ENCODE measurements at places on chromosomes 3 and 15.

- DNase-seq, result no peak
Observed at GRCh38 chr3:42257007-42257406, 9.0 kb downstream of the CCK start.

DNA sequence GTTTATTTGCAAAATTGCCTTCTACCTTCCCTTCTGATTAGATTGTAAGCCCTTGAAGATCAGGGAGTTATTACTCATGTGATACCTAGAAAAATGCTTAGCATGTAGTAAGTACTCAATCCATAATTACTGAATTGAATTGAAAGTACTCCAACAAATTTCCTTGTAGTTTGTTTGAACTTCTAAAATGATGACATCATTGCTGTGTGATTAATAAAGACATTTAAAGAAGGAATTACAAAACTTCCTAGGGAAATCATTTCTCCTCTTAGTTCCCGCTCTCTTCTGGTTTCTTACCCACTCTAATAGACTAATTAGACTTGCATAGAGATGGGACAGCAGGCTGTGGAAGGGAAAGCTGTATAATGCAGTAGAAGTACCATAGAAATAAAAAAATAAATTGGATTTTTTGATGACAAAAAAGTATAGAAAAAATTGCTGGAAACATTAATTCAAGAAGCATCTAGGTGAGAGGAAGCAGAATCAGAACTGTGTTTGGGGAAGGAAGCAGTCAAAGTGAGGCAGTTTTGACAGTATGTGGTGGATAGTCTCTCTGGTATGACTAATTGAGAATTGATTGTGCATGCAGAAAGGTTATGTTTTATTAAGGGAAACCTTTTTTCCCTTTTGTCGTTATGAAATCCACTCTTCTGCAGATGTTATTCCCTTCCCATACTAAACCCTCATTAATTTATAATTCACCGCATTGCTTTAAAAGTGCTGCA lies 93.0 kb downstream of the ALCAM start:
- no peak for DNase-seq

GRCh38 chr3:34777386-34777785 lies 861.9 kb upstream of the ARPP21 start:
- no peak for DNase-seq

DNA sequence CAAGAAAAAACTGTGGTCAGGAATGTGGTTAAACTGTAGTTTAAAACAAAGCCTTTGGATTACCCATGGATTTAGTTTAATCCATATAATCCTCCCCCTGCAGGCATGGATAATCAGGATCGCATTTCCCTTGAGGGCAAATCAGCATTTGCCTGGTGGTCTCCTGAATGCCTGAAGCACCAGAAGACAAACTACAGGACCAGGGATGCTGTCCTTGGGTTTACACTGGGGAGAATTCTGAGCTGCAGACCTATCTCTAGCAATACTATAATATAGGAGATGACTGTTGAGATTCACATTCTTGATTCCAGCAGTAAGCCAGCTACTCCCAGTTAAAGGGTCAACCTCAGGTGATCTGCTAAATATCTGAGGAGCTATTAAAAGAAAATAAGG lies 10.6 kb downstream of the PIK3CB start:
- DNase-seq, result no peak

DNA sequence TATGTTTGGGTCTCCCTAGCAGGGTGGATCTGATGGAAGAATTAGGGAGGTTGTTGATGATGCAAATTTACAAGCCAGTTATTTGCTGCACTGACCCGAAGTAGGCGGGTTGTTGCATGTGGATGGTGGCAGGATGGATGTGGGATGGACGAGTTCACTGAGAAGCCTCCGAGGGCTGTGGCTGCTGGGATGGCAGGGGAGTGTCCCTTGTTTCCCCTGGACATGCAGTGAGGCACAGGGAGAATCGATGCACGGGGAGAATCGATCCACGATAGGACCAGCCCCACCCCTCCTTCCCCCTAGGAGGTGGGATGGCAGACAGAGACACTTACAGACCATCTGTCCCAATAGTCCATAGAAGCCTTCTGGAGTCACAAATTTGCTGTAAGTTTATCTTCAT lies 31.0 kb upstream of the KLF13 start:
- DNase-seq, result no peak

DNA sequence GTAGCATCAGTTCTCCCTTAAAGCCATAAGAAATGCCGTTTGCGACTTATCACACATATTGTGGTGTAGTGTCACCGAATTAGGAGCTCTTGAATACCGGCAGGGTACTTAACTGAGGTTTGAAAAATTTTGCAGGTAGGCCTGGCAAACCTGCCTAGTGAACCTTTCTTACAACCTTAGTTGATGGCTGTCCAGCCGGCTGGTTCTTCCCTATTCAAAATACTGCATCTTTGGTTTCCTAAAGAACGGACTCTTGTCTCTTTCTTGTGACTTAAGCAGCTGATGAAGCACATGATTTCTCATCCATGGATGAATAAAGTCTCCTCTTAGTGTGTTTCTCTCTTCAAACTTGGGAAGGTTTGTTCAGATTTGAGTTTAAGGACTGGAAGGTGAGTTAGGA lies 1.5 kb downstream of the RAB7A start:
- no peak for DNase-seq

- no peak for DNase-seq
Observed at GRCh38 chr15:61038387-61038786, 190.7 kb downstream of the RORA start.

- no peak for DNase-seq
Observed at GRCh38 chr3:39707314-39707909, 102.0 kb upstream of the MYRIP start.

- no peak for DNase-seq
Observed at GRCh38 chr15:97998307-97999071, 38.0 kb downstream of the ARRDC4 start.

GRCh38 chr3:125104639-125105038 lies 48.8 kb upstream of the HEG1 start:
- DNase-seq, result no peak

DNA sequence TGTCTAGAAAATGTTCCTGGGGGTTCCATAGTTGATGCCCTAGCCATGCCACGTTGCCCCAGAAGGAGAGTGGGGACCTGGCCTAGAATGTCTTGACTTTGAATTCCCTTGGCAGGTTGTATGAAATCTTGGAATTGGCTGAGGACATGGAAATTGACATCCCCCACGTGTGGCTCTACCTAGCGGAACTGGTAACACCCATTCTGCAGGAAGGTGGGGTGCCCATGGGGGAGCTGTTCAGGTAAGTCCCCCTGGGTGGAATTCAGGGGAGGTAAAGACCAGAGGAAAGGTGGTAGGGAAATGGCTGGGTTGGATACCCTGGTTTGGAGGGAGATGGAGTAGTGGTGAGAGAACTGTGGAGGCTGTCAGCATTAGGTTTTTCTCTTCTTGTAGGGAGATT lies 8.9 kb upstream of the FAM131A start:
- no peak for DNase-seq

GRCh38 chr3:37149257-37149656 lies 25.1 kb downstream of the LRRFIP2 start:
- no peak for DNase-seq

DNA sequence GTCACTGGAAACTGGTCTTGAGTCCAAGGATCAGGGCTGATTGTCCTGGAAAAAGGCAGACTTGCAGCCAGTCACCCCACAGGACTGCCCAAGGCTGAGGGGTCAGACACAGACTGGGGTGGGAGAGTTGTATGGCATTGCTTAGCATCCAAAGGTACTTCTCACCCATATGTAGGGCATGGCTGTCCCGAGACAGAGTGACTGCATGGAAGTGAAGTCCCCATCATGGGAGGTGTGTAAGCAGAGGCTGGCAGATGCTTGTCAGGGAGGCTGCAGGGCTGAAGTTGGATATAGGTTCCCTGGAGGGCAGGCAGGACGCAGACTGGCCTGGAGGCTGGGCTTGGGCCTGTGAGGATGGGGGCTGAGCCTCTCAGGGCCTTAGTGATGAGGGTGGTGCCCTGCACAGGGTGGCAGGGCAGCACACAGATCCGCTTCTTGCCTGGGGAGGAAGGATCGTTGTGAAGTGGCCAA lies 31.1 kb downstream of the PSTPIP1 start:
- DNase-seq, result peak; percentile 36

DNA sequence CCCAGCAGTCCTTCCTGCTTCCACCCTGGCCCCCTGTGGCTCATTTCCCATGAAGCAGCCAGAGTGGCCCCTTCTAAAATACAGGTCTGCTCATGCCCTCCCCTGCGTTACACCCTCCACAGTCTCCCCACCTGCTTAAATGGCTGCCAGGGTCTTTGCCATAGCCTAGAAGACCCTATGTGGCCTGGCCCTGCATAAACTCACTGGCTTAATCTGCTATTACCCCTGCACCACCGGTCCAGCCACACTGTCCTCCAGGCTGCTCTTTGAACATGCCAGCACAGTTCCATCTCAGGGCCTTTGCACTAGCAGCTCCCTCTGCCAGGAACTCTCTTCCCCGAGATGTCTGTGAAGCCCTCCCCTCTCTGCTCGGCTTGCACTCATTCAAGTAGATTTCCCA lies 166.8 kb downstream of the NTRK3 start:
- no peak for DNase-seq

DNA sequence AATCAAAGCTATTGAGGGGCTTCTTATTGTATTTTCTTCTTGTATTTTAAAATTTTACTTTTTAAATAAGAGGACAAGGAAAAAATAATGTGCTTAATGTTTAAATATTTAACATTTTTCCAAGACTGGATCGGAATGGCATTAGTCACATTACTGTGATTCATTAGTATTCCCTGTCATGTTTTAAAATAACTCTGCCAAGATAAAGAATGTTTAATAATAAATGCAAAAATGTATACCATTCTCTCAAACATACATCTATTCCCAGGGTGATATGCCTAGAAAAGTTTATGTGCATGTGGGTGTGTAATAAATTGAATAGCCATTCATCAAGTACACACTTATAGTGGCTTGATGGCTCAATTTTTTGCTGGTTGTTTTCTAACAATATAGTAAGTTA lies 936.1 kb downstream of the PLOD2 start:
- no peak for DNase-seq

DNA sequence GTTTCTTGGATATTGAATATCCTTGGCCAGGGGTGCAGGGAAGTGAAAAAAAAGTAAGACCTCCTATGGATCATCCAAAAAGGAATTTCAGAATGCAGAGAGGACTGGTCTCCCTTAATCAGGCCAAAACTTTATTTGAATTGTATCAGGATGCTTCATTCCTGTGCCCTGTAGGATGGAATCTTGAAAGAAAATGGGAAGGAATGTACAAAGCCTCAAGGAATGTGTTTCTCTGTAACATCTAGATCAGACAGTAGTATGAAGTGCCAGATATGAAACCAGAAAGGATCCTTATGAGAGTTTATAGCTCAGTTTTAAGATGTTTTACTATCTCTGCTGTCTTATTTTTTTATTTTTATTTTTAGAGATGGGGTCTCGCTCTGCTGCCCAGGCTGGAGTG lies 6.5 kb upstream of the GSK3B start:
- no peak for DNase-seq

DNA sequence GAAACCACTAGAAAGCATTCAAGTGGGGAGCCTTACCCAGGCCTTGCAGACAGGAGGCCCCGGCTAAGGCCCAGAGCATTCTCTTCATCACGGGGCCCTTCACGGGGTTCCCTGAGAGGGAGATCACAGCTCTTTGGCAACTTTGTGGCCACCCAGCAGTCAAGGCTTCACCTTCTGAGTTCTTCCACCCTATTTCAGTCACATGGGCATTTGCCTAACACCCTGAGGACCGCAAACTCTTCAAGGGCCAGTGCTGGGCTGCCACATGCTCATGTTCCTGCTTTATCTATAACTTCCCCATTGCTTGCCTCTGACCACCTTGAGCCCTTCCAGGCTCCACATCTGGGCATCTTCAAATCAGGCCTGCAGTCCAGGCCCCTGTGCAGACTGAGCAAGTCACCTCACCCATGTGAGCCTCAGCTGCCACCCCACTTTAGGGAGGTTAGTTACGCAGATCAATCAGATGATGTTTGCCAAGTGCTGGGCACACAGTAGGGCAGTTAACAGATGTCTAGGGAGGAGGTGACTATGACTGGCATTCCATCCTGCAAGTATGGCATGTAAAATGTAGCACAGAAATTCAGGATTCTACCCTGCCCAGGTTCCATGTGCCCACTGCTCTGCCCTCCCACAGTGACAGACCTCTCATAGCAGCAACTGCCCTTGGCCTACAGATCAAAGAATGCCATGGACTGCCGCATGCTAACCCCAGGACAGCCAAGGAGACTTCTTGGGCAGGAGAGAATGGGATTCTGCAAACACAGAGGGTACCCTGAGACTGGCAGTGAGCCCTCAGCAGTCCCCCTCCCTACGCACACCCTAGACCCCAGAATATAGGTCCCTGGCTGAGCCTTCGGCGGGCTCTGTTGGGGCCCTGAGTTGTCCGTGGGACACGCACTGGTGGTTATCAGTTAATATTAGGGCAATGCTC lies 37.6 kb upstream of the ZNF710 start:
- no peak for DNase-seq

DNA sequence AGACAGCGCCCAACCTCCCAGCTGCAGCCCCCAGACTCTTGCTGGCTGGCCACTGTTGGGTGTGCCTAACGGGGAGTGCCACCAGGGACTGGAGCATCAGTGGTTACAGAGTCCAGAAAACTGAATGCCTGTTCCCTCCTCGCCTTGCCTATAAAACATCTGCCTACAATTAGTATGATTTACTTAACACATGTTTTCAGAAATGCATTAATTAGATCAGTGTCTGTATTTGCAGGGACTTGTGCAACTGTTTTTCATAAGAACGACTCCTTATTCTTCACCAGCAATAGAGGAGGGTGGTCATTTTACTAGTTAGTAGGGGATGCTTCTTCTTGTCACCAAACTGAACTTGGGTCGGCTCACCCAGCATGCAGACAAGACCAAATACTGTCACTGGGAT lies 248.7 kb downstream of the GABRG3 start:
- DNase-seq, result no peak

DNA sequence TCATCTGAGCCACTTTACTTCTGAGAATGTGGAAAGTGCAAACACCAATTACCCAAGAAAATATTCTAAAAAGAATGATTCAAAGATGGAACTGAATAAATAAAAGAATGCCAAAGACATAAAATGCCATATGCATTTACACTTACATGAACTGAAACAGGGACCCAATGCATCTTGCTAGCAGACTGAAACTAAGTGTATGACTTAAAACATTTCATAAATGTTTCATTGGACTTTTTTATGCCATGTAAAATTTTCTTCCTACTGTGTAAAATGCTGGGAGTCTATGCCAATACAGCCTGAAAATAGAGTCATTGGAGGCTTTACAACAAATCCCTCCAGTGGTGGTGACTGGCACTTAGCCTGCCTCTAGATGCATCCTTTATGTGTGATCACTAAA lies 735.1 kb upstream of the CCDC54 start:
- no peak for DNase-seq

GRCh38 chr15:43153269-43153668 lies 19.9 kb downstream of the TMEM62 start:
- DNase-seq, result no peak

GRCh38 chr15:67915461-67916374 lies 75.9 kb upstream of the RNU6-1 start:
- DNase-seq, result peak; percentile 76

- DNase-seq, result no peak
Observed at GRCh38 chr3:127419641-127420553, 132.1 kb upstream of the PRR20G start.
